ENCODE measurements at places on chromosomes 6 and 20.
A peak's percentile ranks its signal among the peaks of the same experiment; 100 is the strongest.

DNA sequence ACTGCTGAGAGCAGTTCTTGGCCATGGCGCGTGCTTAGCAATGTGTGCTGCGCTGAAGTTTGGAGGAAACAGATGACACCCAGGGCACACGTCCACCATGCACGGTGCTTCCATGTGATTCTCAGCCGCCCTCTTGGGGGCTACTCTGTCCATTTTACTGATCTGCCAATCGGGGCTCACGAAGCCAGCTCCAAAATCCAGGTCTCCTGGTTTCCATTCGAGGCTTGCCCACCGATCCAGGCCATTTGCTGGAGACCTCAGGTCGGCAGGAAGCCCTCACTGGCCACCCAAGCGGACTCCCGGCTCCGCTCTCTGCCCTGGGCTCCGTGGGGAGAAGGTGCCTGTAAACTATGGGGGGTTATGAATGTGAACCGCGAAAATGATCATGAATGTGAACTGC, 11.7 kb upstream of the FRMD1 start:
- DNase-seq, result no peak

- no peak for DNase-seq
These were observed 5.0 kb downstream of the PCMT1 start for GRCh38 chr6:149754548-149754947.

GRCh38 chr20:62887152-62887859, 25.7 kb upstream of the TCFL5 start:
- DNase-seq, result peak; percentile 93

DNA sequence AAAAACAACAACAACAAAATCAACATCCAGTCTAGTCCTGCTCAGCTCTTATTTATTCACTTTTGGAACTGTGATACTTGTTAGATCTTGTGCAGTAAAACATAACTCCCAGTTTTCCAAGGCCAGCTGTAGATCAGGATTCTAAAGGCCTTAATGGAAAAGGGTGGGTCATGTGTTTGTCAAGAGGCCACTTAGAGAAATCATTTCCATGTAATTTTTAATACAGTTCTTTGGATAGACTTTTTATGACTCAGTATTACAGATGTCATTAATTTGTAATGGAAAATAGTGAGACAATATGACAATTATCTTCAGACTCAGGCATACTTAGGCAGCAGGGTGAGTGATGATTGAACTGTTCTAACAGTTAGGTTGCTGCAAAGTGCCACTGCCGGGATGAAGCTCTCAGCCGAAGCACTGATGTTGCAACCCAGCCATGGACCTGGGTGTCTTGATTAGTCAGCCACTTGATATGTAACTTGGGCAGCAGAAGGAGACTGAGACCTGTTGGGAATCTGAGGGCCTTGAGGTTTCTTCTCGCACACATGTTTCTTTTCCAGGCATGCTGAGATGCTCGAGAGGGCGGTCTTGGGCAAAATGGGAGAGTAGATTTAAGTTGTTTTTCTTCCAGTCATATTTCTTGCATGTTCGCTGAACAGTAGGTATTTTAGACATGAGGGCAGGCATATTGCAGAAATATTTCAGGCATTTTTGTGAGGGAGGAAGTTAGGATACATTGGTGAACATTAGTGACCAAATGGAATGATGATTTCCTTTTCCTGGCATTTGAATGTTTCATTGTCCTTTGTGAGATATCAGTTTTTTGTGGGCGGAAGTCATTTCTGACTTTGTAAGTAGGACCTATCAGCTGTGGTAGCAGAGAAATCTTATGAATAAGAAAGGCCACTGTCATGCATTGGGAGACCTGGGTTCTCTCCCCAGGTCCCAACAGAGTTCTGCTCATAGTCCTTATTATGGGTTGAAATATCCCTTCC, 52.3 kb downstream of the SLX4IP start:
- DNase-seq, result peak; percentile 49

GRCh38 chr6:30820193-30820592, 64.1 kb upstream of the DDR1 start:
- DNase-seq, result peak; percentile 92

DNA sequence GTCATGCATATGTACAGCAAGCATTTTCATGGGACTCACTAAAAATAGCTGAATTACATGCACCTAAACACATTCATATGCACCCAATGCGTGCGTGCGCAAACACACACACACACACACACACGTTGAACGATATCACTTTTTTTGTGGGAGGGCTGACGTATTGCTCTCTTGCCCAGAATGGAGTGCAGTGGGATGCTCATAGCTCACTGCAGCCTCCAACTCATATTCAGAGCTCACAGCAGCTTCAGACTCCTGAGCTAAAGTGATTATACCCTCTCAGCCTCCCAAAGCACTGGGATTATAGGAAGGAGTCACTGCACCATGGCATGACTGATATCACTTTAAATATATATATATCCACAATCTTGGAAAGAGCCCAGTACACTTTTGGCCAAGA, 620.4 kb upstream of the MANEA start:
- DNase-seq, result no peak

GRCh38 chr20:38404016-38404415, 31.1 kb downstream of the SNHG17 start:
- DNase-seq, result no peak

- DNase-seq, result no peak
These were observed 43.0 kb downstream of the NTSR1 start for GRCh38 chr20:62751551-62752150.

- no peak for DNase-seq
These were observed 91.4 kb downstream of the CEBPB start for GRCh38 chr20:50281831-50282591.

DNA sequence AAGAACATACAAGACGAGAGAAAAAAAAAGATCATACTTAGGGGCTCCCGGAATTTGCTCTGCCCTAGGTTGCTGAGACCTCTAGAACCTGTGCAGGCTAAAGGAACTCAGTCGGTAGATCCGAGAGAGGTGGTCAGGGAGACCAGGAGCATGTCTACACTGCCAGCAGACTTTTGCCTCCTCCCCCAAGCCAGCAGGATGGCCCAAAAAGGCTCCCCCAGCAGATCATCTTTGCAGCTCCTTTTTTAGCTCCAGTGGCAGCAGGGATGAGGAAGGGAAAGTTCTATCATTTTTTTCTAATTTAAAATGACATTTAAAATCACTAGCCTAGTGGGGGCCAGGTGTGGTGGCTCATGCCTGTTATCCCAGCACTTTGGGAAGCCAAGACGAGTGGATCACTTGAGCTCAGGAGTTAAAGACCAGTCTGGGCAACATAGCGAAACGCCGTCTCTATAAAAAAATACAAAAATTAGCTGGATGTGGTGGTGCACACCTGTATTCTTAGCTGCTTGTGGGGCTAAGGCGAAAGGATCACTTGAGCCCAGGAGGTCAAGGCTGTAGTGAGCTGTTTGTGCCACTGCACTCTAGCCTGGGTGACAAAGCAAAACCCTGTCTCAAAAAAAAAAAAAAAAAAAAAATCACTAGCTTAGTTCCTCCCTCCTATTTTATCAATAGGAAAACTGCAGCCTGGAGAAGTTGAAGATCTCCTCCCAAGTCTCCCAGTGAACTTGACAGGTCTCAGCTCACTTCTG, 69.3 kb upstream of the MYL9 start:
- DNase-seq, result no peak

GRCh38 chr6:53009056-53009455, 14.0 kb upstream of the GSTA4 start:
- no peak for DNase-seq

GRCh38 chr6:41975276-41975675, 33.7 kb upstream of the CCND3 start:
- DNase-seq, result no peak

DNA sequence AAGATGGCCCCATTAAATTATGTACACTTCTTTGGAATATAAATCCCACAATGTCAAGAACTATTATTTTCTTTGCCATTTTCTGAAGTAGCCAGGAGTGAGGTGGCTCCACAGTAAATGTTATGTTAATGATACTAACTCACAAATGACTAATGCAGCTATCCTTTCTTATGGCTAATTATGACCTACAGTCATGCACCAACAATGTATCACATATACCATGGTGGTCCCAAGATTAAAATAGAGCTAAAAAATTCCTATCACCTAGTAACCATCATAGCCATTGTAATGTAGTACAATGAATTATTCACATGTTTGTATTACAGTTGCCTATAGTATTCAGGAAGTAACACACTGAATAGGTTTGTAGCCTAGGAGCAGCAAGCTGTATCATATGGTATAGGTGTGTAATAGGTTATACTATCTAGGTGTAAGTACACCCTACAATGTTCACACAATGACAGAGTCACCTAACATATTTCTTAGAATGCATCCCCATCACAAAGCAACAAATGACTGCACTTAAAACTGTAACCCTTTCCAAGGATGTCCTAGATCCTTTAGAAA, 15.3 kb downstream of the ECHDC1 start:
- DNase-seq, result peak; percentile 88

DNA sequence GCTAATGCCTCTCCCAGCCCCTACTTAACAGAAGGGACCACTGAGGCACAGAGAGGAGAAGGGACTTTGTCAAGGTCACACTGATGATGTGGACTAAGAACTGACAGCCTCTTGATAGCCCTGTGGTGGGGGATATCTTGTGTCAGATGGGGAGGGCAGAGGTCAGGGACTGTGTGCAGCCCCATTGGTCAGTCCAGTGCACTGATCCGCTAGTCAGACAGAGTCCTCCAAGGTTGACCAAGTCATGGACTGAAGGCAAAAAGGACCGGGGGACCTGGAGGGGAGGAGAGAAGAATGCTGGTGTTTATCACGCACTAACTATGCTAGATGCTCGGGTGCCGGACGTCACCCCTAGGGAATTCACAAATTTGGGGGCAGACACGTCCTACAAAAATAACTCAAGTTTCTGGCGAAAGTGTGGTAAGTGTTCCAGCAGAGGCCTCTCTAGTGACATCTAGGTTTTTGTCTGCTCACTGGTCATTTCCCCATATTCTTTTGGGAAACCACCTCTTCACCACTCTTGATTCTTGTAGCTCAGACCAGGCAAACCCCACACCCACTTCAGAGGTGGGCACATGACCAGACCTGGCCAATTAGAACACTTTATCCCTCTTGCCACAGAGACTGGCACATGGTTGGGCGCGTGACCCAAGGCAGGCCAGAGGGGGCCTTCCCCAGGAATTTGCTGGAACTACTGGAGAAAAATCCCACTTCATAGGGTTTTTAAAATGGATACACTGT, 21.0 kb downstream of the TCF15 start:
- DNase-seq, result no peak

DNA sequence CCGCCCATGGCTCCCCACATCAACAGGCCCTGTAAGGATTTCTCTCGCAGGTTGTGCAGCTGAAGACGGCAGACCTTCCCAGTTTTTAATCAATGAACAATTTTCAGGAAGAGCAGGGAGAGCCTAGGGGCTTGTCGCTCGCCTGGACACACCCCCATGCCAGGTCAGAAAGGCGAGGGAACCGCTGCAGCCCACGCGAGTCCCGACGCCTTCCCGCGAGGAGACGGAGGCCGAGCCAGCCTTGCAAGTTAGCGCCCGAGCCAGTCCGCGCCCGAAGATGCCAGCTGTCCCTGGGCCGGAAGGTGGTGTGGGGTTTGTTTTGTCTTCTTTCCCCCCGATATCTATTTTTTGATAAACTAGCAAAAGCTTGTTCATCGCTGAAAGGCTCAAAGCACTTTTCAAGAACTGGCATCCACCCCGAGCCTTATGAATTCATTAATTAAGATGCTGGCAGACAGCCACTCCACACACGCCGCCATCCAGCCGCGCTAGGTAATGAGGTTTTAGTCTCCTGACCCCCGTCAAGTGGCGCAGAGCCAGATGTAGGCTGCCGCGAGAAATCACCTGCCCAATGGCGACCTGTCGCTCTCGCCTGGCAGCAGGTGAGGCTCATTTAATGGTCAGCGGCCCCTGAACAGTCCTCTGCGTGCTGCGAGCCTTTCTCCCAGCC, 6.6 kb downstream of the CCDC167 start:
- no peak for DNase-seq

- DNase-seq, result no peak
These were observed 16.9 kb downstream of the SYTL3 start for GRCh38 chr6:158666628-158667359.

DNA sequence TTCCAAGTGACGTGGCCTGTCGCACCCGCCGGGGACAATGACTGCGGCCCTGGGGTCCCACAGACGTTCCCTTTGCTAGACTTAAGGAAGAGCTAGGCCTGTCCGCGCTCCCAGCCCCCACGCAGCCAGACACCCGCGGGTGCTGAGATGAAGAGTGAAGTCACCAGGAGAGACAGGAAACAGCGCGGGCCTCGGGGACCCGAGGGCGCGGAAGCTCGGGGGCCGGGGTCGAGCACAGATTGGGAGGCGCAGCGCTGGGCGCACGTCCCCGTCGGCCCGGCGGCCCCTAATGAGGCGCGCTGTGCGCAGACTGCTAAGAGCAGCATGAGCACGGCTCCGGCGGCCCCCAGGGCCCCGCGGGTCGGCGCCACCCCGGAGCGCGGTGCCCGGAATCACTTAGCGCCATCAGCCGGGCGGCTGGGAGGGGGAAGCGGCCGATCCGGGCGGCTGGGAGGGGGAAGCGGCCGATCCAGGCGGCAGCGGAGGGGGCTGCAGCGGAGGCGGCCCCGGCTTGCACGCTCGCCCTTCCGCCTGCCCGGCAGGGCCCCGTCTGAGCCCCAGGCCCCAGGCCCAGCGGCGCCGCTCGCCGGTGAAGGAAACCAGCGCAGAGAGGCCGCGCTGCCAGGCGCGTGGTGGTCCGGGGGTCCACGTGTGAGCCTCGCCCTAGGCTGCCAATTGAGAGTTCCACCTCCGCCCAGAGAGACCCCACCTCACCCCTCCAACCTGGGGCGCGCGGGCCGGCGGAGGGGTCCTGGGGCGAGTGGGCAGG, 8.3 kb upstream of the AVP start:
- DNase-seq, result peak; percentile 7

- no peak for DNase-seq
These were observed 2.5 kb downstream of the DIDO1 start for GRCh38 chr20:62923669-62924441.

- no peak for DNase-seq
These were observed at the start of gene SLPI for GRCh38 chr20:45254383-45255262. Gene SLPI (minus strand): TSS chr20:45254564. CDS start chr20:45254543, 21 bp downstream.

GRCh38 chr6:11093376-11093625, 333 bp upstream of the SMIM13 start:
- no peak for DNase-seq

Measured in fibroblast of skin of back (primary cell).